Activated naive CD8-positive, alpha-beta T cell treated with anti-CD3 and anti-CD28 coated beads, Interleukin-2, amount 10 ng/mL, durations not matched to agents 7 days and 5 days (primary cell): ENCODE measurements at places on chromosomes 2 and 18. TPM values are rescaled to one million over a fixed set of nuclear protein-coding genes. Genes with fewer than 3 reads are reported as not detected.

The DSC3 gene
- not detected for total RNA-seq

The RTP5 gene
- 0.53 TPM for total RNA-seq

The CROCC2 gene
- not detected for total RNA-seq

- no peak overlapping the region for H3K27ac ChIP-seq
- H3K4me3 ChIP-seq: no peak overlapping the region
- H3K36me3 ChIP-seq: no peaks in the 10 kb centered on the region
- H3K4me1 ChIP-seq: no peaks in the 10 kb centered on the region
These were observed 137.3 kb upstream of the GLI2 start for GRCh38 chr2:120598416-120598815.

GRCh38 chr2:100425107-100425506 lies 7.6 kb upstream of the CHST10 start:
- no peak for DNase-seq
- H3K4me3 ChIP-seq: no peak overlapping the region
- H3K4me1 ChIP-seq: peaks cover 3% of the 10 kb centered on the region
- H3K27ac ChIP-seq: no peak overlapping the region

DNA sequence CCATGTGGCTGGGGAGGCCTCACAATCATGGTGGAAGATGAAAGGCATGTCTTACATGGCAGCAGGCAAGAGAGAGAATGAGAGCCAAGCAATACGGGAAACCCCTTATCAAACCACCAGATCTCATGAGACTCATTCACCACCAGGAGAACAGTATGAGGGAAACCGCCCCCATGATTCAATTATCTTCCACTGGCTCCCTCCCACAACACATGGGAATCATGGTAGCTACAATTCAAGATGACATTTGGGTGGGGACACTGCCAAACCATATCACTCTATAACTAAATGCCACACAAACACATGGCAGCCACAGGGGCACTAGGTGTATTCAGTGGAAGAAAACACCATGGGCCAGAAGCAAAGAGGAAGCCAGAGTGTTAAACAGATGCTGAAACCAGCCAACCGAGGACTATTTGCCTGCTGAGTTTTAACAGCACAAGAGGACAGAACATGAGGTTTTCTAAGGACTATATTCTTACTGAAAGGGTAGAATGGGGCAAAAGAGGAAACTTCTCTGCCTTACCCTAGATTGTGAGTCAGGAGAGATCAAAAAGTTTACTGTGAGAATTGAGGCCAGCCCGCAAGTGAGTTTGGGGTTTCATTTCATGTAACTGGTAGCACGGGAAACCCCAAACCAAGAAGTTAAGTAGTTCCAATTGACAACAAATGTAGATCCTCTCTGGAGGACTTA lies 49.2 kb downstream of the SIGLEC15 start:
- peak overlapping the region; percentile 63 for H3K4me3 ChIP-seq
- peak; percentile 47 for DNase-seq
- H3K27ac ChIP-seq: peak overlapping the region; percentile 88
- H3K27me3 ChIP-seq: no peaks in the 10 kb centered on the region
- H3K36me3 ChIP-seq: peaks cover 68% of the 10 kb centered on the region

DNA sequence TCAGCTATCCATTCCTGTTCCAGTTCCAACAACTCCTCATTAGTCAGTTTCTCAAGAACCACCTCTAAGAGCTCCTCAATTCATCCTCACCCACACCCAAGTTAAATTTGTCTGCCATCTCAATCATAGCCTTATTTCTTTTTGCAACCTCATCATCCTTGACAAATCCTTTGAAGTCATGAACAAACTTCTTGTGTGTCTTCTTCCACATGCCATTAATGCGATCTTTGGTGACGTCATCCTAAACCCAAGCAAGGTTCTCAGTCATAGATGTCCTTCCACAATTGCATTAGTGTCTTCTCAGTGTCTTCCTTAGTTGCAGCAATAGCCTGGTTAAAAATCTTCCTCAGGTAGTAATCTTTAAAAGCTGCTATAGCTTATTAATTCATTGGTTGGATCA lies 71.2 kb upstream of the FSIP2 start:
- no peak for DNase-seq
- no peak overlapping the region for H3K27ac ChIP-seq
- H3K4me1 ChIP-seq: peaks cover 2% of the 10 kb centered on the region
- H3K4me3 ChIP-seq: no peak overlapping the region
- no peaks in the 10 kb centered on the region for H3K36me3 ChIP-seq
- H3K27me3 ChIP-seq: no peaks in the 10 kb centered on the region

- DNase-seq: no peak
- no peaks in the 10 kb centered on the region for H3K27me3 ChIP-seq
- H3K36me3 ChIP-seq: no peaks in the 10 kb centered on the region
- H3K4me1 ChIP-seq: no peaks in the 10 kb centered on the region
- H3K4me3 ChIP-seq: no peak overlapping the region
These were observed 56.2 kb upstream of the SLC39A10 start for GRCh38 chr2:195600778-195601177.

DNA sequence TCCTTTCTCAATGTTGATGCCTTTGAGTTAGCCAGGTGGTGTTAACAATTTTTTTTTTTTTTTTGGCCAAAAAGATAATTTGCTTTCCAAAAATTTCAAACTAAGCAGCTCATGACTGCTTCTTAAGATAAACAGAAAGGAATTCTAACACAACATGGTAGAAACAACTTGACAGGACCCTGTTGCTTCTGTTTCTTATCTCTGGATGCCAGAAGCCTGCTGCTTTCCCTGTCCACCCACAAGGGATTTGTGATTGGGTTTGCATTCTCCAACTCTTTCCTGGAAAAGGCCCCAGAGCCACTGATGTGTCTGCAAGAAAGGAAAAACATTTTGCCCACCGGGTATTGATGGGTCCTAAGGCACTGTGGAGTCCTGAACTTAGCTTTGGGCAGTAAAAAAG lies 217.2 kb upstream of the PKDCC start:
- H3K27ac ChIP-seq: no peak overlapping the region
- peaks cover 27% of the 10 kb centered on the region for H3K27me3 ChIP-seq
- no peaks in the 10 kb centered on the region for H3K4me1 ChIP-seq
- no peak for DNase-seq
- H3K36me3 ChIP-seq: no peaks in the 10 kb centered on the region

DNA sequence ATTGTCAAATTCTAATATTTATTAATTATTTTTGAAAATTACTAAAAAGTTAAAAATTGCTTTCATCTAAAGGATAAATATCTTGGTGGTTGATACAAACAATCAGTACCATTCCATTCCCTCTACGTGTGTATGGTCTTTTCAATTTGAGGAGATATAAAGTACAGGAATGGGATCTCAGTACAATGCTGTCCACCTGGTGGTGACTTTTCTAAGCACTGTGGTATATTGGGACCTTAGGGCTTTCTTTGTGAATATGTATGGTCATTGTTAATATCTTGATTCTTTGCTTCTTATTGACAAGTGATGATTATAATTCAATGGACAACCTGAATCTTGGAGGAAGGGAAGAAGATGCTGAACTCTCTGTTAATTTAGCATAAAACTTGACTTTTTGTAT lies 83.1 kb downstream of the NBEAL1 start:
- no peak overlapping the region for H3K4me3 ChIP-seq
- no peaks in the 10 kb centered on the region for H3K4me1 ChIP-seq
- no peaks in the 10 kb centered on the region for H3K27me3 ChIP-seq
- H3K27ac ChIP-seq: no peak overlapping the region
- DNase-seq: no peak

DNA sequence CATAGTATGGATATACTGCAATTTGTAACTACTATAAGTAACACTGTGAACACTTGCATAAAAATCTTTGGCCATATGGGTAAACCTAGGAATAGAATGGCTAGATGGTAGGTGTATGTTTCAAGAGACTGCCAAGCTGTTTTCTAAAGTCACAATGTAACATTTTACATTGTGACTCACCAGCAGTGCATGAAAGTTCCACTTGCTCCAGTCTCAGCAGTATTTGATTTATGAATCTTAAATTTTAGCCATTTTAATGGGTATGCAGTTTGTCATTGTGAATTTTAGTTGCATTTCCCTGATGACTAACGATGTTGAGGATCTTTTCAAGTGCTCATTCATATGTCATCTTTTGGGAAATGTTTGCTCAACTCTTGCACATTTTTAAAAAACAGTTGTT lies 86.1 kb downstream of the FARSB start:
- H3K4me3 ChIP-seq: no peak overlapping the region
- DNase-seq: no peak
- H3K4me1 ChIP-seq: peaks cover 15% of the 10 kb centered on the region
- no peaks in the 10 kb centered on the region for H3K27me3 ChIP-seq

- no peak overlapping the region for H3K4me3 ChIP-seq
- no peaks in the 10 kb centered on the region for H3K27me3 ChIP-seq
- no peaks in the 10 kb centered on the region for H3K4me1 ChIP-seq
- DNase-seq: no peak
- H3K27ac ChIP-seq: no peak overlapping the region
These were observed 15.1 kb upstream of the CYRIA start for GRCh38 chr2:16680781-16681180.

GRCh38 chr2:164794432-164795231 lies 47.0 kb downstream of the COBLL1 start:
- no peaks in the 10 kb centered on the region for H3K27me3 ChIP-seq
- H3K4me1 ChIP-seq: no peaks in the 10 kb centered on the region
- no peak overlapping the region for H3K4me3 ChIP-seq
- no peaks in the 10 kb centered on the region for H3K36me3 ChIP-seq
- no peak for DNase-seq

DNA sequence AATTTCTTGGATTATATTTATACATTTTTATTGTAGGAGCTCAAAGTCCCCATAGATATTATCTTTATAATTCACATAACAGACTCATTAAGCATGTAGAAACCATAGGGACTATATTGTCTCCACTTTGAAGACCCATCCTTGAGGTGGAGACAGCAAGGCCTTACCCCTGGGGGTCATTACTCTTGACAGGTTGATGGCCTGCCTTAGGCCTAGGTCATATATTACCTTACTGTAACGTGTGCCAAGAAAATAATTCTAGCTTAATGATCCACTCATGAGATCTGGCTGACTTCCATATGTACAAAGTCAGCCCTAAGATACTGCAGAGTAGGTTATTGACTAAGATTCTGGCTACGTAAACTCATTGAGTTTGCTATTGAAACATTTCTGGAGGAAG lies 65.4 kb upstream of the GLS start:
- DNase-seq: no peak
- H3K4me3 ChIP-seq: no peak overlapping the region
- H3K27me3 ChIP-seq: peaks cover 2% of the 10 kb centered on the region
- no peak overlapping the region for H3K27ac ChIP-seq
- no peaks in the 10 kb centered on the region for H3K4me1 ChIP-seq

- peaks cover 6% of the 10 kb centered on the region for H3K27me3 ChIP-seq
- no peak overlapping the region for H3K27ac ChIP-seq
- DNase-seq: peak; percentile 37
- H3K4me3 ChIP-seq: no peak overlapping the region
These were observed 104.4 kb upstream of the SALL3 start for GRCh38 chr18:78875016-78875777.

DNA sequence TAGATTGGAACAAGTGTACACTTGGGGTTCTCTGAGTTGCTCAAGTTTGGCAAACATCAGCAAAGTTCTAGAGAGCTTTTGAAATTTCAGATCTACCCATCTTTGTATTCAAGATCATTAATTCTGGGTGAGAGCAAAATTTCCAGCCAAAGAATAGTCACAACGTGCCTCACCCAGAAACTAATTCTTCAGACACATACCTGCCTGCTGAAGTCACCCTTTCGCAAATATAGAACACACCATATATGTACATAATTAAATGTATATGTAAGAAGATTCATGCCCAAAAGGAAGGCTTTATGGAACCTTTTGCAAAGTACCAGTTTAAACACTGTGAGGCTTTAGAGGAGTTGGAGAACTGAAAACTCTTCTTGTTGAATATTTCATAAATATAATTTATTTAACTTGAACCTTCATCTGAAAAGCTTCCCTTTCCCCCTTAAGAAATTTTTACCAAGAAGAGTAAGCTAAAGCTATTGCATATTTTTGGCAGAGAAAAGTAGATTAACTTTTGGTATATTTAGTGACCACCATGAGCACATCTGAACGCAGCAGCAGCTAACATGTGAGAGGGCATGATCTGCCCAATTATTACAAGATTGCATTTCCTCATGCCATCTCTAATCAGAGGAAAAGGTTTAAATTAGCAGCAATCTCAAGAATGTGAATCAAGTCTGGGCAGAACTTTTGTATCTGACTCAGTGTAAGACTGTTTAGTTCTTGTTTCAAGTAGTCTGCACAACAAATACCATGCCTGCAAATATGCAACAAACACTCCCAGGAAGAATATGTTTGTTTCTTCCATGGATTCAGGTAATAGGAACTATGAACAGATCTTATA lies 8.2 kb downstream of the RND3 start:
- H3K4me1 ChIP-seq: no peaks in the 10 kb centered on the region
- DNase-seq: no peak
- H3K27ac ChIP-seq: no peak overlapping the region
- H3K27me3 ChIP-seq: peaks cover 12% of the 10 kb centered on the region
- no peak overlapping the region for H3K4me3 ChIP-seq

- no peaks in the 10 kb centered on the region for H3K36me3 ChIP-seq
- H3K4me1 ChIP-seq: no peaks in the 10 kb centered on the region
- no peak overlapping the region for H3K4me3 ChIP-seq
- no peak for DNase-seq
These were observed 242.9 kb downstream of the ZNF516 start for GRCh38 chr18:76252139-76252538.

DNA sequence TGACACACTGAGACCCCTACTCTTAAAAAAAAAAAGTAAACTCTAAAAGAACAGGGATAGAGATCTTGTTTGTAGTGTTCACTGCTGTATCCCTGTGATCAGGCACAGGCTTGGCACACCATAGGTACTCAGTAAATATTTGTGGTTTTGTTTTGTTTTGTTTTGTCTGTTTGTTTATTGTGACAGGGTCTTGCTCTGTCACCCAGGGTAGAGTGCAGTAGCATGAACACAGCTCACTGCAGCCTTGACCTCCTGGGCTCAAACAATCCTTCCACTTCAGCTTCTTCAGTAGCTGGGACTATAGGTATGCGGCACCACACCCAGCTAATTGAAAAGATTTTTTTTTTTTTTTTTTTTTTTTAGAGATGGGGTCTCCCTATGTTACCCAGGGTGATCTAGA lies 3.4 kb downstream of the FKBP1B start:
- H3K4me3 ChIP-seq: no peak overlapping the region
- no peaks in the 10 kb centered on the region for H3K36me3 ChIP-seq
- H3K27me3 ChIP-seq: peaks cover 4% of the 10 kb centered on the region
- H3K27ac ChIP-seq: no peak overlapping the region
- no peak for DNase-seq
- peaks cover 4% of the 10 kb centered on the region for H3K4me1 ChIP-seq

GRCh38 chr2:25814681-25815080 lies 63.6 kb downstream of the ASXL2 start:
- H3K36me3 ChIP-seq: peaks cover 26% of the 10 kb centered on the region
- no peaks in the 10 kb centered on the region for H3K27me3 ChIP-seq
- DNase-seq: no peak
- no peak overlapping the region for H3K4me3 ChIP-seq
